Left cardiac atrium (tissue), 4 donors: ENCODE measurements at places on chromosomes 11 and 22. TPM values are rescaled to one million over a fixed set of nuclear protein-coding genes. Genes with fewer than 3 reads are reported as not detected.

The LRRC4C gene
- 1.6 TPM for total RNA-seq

The TXNRD2 gene
- total RNA-seq, result 29.6 TPM

- DNase-seq, result no peak
These were observed 4.5 kb downstream of the SNU13 start for GRCh38 chr22:41684194-41684593.

The TRIM48 gene
- total RNA-seq, result not detected

The CACNA1I gene
- total RNA-seq, result 0.06 TPM

GRCh38 chr11:85619499-85619898 lies 7.6 kb downstream of the DLG2 start:
- DNase-seq, result no peak

DNA sequence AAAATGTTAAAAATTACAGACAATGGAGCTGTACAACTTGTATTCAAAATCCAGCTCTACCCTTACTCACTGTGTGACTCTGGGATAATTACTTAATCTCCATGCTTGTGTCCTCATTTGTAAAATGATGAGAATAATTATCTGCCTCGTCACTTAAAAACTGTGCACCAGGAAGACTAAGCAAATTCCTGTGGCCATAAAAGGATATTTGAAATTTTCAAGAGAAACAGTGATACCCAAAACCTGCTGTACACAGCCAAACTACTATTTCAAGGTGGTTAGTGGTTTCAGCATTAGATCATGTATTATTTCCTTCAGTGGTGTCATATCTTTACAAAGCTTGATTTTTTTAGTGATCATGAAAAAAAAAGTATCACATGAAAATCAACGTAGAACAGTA lies 136.9 kb downstream of the METTL15 start:
- DNase-seq, result no peak

DNA sequence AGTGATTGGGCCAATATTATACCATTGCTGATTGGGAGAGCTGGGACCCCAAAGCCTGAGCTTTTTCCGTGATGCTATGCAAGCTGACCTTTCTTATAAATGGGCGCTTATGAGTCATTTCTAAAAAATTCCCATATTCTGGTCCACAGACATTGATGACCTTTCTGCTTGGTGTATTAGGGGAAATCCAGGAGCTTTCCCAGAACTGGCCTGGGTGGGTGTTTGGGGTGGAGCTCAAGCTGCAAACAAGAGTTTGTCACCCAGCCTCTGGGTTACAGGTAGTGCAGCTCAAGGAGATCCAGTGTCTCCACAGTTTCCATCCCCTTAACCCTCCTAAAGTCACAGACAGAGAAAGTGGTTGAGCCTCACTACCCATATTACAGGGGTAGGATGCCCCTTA lies 67.7 kb downstream of the CCDC81 start:
- no peak for DNase-seq

DNA sequence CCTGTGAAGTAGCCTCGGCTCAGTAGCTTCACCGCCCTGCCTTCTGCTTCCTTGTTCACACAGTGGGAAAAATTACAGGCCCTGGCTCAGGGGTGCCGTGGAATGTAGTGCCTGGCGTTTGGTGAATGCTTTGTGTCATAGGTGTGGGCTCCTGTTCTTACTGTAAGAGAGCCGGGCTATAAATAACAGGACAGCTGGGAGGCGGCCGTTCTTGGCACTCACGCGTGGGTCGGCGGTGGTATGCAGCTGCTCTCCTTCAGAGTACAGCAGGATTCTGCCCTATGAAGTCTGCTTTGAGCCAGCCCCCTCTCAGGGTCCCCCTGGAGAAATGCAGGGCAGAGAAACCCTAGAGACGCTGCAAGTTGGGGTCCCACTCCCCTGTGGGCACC lies 84.2 kb downstream of the CTTN start:
- peak; percentile 47 for DNase-seq

DNA sequence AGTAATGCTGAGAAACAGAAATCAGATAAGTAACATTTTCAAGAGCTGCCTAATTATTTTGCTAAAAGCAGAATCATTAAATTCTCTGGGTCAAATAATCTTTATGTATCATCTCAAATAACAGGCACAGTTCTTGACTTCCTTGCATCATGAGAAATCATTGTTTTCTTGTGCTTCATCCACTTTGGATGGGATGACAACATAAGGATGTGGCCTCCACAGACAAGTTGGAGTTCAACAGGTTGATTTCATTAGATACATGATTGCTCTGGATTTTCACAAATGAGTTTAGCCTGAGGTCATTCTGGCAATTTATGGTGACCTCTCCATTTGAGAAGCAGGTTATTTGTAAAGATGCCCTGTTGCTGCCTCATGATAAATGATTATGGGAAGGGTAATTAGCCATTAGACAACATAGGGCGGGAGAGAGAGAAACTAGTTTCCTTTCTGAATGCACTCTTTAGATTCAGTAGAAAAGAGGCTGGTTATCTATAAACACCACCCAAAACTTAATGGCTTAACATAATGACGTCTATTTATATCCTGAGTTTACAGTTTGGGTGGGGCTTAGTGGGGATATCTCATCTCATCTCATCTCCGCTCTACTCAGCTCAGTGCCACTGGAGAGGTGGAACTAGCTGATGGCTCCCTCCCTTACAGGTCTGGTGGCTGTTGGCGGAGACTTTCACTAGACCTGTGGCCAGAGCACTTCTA lies 35.0 kb upstream of the ADORA2A start:
- DNase-seq, result no peak

DNA sequence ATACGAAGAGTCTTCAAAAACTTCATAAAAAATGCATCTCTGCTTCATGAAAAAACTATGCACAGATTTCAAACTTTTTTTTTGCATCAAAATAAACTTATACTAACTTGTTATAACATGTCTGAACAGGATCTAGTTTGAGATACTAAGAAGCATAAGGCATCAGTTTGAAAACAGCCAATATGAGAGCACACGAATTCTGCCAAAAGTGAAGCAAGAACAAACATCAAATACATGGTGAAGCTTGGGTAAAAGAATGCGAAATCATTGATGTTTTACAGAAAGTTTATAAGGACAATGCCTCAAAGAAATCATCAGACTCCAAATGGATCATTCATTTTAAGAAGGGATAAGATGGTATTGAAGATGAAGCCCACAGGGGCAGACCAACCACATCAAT lies 389.1 kb upstream of the TENM4 start:
- DNase-seq, result no peak

DNA sequence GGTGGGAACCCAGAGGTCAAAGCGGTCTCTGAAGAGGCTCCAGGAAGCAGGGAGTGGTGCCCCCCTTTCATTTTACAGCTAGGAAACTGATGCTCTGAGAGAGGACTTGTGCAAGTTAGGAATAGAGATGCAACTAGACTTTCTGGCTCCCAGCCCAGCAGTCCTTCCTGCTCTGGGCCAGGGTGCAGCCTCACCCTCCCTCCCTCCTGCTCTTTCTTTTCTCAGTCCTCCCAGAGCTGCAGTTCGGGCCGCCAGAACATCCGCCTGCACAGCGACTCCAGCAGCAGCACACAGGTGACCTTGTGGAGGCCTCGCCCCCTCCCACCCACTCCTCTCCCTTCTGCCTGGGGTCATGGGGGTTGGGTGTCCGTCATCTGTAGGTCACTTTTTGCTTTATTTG lies 51.5 kb downstream of the LHFPL7 start:
- DNase-seq, result peak; percentile 87

GRCh38 chr11:72739240-72740059 lies 12.8 kb downstream of the ARAP1 start:
- peak; percentile 30 for DNase-seq
